ENCODE measurements at places on chromosomes 11 and 22. TPM values are rescaled to one million over a fixed set of nuclear protein-coding genes. Genes with fewer than 3 reads are reported as not detected.

GRCh38 chr22:36936362-36937116 is 23.1 kb downstream of the CSF2RB start:
- DNase-seq = peak; percentile 33

The FIBIN gene
- total RNA-seq = 48.0 TPM

- DNase-seq = no peak
These were observed 352.7 kb upstream of the MPPED2 start for GRCh38 chr11:30938810-30939209.

- DNase-seq = peak; percentile 35
These were observed 200.2 kb upstream of the ARHGAP20 start for GRCh38 chr11:110912437-110912836.
